ENCODE measurements at places on chromosomes 6 and 20.

DNA sequence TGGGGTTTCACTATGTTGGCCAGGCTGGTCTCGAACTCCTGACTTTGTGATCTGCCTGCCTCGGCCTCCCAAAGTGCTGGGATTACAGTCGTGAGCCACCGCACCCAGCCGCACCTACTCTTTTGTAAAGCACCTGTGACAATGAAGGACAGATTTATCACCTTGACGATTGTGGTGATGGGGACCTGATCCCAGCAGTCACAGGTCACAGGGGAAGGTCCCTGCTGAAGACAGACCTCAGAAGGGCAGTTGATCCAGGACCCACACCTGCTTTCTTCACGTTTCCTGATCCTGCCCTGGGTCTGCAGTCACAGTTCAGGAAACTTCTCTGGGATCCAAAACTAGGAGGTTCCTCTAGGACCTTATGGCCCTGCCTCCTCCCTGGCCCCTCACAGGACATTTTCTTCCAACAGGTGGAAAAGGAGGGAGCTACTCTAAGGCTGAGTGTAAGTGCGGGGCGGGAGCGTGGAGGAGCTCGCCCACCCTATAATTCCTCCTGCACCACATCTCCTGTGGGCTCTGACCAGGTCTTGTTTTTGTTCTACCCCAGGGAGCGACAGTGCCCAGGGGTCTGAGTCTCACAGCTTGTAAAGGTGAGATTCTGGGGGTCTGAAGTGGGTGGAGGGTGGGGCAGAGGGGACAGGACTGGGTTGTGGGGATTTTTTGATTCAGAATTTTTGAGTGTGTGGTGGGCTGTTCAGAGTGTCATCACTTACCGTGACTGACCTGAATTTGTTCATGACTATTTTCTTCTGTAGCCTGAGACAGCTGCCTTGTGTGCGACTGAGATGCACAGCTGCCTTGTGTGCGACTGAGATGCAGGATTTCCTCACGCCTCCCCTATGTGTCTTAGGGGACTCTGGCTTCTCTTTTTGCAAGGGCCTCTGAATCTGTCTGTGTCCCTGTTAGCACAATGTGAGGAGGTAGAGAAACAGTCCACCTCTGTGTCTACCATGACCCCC, 3.0 kb downstream of the HLA-E start:
- DNase-seq, result no peak

DNA sequence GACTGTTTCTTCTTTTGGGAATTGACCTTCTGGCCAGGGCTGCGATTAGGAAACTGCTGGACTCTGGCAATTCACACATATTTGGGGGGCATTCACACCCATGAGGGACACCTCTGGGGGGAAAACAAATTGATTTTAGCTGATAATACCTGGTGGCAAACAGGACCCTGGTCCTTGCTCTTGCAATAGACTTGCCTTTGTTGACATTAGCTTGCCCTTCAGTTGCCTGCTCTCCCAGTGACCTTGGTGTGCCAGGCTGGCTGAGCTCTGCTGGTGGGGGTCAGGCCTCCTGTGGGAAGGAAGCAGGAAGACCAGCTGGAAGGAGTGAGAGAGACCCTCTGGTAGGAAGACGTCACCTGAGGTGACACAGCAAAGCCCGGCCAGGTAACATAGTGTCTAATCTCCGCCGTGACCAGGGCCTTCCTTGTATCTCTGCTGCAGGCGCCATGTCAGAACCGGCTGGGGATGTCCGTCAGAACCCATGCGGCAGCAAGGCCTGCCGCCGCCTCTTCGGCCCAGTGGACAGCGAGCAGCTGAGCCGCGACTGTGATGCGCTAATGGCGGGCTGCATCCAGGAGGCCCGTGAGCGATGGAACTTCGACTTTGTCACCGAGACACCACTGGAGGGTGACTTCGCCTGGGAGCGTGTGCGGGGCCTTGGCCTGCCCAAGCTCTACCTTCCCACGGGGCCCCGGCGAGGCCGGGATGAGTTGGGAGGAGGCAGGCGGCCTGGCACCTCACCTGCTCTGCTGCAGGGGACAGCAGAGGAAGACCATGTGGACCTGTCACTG, 5.3 kb downstream of the CDKN1A start:
- no peak for DNase-seq

GRCh38 chr20:63682384-63683139, 13.9 kb upstream of the TNFRSF6B start:
- DNase-seq, result no peak

GRCh38 chr6:79798841-79799240, 148.5 kb downstream of the ELOVL4 start:
- no peak for DNase-seq

- DNase-seq, result no peak
Measured at GRCh38 chr6:153272201-153272980, 141.3 kb upstream of the RGS17 start.

- DNase-seq, result no peak
Measured at GRCh38 chr6:147676495-147677199, 168.2 kb downstream of the SAMD5 start.

GRCh38 chr6:13431059-13431656, 56.2 kb downstream of the GFOD1 start:
- DNase-seq, result no peak

All from stimulated activated CD8-positive, alpha-beta memory T cell treated with anti-CD3 and anti-CD28 coated beads, Interleukin-12 subunit alpha, Interleukin-12 subunit beta, amount 100 ng/mL, for 4 hours (primary cell).